ENCODE measurements at places on chromosomes 11 and 22.

- peak; percentile 48 for DNase-seq
Observed at GRCh38 chr11:134050541-134051383, 18.1 kb upstream of the JAM3 start.

DNA sequence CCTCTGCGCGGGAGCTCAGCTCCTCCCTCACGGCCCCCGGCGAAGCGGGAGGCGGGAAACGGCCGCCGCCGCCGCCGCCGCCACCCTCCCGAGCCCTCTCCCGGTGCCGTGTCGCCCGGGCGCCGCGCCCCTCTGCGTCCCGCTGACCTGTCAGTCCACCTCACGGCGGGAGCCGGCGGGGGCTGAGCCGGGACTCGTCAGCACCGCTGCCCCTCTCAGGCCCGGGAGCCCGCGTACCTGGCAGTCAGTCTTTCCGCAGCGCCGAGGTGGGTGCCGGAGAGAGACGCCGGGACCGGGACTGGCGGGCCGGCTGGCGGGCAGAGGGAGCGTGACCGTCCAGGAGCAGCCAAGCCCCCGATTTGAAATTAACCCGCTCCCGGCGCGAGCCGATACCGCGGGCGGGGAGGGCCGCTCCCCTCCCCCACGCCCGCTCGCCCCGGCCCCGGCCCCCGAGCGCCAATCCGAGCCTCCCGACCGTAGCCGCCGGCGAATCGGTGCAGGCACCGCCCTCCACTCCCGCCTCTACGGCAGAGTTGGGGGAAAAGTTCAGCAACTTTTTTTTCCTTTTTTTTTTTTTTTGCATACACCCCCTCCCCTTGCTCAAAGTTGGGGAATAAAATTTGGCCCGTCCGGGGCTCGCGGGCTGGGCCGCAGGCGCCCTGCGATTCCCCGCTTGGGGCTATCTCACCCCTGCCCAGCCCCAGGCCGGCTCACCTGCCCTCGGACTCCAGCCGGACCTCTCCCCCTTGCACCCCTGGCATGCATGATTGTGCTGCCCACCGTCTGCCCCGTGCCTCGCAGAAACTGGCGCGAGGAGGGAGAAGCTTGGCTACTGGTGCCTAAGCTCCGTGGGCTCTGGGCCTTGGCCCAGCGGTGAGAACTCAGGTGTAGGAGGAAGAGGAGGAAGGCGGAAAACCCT lies 774 bp upstream of the E2F8 start:
- DNase-seq = no peak

GRCh38 chr11:70468256-70469195 lies 70.2 kb downstream of the CTTN start:
- DNase-seq = no peak

GRCh38 chr11:124983674-124984511 lies 29.9 kb downstream of the CCDC15 start:
- DNase-seq = no peak

GRCh38 chr11:104704888-104705287 lies 193.4 kb downstream of the CASP12 start:
- no peak for DNase-seq

- DNase-seq = no peak
Observed at GRCh38 chr11:11572386-11572785, 49.4 kb downstream of the GALNT18 start.

DNA sequence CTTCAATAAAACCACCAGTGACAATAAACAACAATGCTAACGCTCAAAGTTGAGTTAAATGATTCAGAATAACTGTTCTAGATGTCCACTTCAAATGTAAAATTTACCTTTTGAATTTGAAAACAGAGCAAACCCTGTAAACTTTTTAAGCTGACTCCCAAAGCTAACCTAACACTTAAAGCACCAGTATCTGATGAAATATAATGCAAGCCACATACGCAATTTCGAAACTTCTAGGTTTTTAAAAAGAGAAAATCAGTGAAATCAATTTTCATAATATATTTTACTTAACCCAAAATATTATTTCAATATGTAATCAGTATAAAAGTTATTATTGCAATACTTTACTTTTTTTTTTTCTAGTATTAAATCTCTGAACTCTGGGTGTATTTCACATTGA lies 71.3 kb downstream of the PLEKHA7 start:
- DNase-seq = no peak

- no peak for DNase-seq
Observed at GRCh38 chr11:60925868-60926267, 1.6 kb downstream of the TMEM132A start.

GRCh38 chr11:134463716-134464115 lies 51.7 kb upstream of the B3GAT1 start:
- no peak for DNase-seq

- DNase-seq = no peak
Observed at GRCh38 chr11:118913411-118914125, 12.2 kb downstream of the BCL9L start.

- DNase-seq = no peak
Observed at GRCh38 chr11:61587951-61588727, 7.3 kb upstream of the SYT7 start.

All from DMS 273 treated with DMSO at 0.1 percent for 48 hours (cell line).